ENCODE measurements at places on chromosomes 7 and 10.

DNA sequence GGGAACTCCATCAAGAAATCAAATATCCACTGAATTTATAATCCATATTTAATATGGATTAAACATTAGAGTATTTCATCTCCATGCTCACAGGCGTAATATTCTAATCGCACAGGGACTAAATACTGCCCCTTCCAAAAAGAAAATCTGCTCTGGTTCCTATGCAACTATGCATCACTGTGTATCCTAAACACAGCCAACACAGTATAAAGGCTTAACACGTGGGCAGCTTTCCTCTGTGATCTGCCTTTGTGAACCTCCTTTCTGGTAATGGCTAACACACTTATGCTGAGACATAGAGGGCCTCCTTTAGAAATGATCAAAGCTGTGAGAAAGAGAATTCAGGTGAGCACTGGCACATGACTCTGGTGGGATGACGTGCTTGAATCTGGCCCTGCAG, 110.2 kb downstream of the RAB11FIP2 start:
- DNase-seq, result no peak

- DNase-seq, result no peak
Measured at GRCh38 chr7:50807026-50807730, 24.5 kb upstream of the GRB10 start.

DNA sequence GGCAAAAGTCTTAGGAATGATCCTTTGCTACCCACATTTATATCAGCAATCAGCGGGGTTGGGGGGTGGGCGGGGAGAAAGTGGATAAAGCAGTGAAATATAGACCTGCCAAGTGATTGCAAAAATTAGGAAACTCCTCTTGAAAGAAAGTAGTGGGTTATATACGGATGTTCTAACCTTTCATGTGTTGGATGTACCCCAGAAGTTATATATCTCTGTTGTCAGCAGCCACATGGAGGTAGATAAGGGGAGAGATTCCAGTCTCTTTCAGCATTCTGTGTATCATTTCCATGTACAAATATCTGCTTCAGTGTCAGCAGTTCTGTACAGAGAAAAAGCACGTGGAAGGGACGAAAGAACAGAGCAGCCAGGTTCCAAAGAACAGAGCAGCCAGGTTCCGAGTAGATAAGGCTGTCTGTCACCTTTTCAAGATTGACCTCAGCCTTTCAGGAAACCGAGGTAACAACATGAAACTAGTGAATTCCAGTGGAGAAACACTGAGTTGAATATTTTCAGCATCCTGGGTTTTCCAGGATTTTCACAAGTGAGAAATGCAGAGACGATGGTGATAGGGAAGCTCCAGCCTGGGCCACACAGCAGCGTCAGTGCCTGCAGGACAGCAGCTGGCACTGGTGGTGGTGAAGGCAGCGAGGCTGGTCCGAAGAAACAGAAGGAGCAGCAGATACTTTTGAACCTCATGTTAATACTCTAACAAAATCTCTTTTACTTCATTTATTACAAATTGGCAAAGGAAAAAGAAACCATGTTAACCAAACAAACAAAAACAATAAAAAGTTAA, 212.3 kb downstream of the C7orf25 start:
- DNase-seq, result no peak

DNA sequence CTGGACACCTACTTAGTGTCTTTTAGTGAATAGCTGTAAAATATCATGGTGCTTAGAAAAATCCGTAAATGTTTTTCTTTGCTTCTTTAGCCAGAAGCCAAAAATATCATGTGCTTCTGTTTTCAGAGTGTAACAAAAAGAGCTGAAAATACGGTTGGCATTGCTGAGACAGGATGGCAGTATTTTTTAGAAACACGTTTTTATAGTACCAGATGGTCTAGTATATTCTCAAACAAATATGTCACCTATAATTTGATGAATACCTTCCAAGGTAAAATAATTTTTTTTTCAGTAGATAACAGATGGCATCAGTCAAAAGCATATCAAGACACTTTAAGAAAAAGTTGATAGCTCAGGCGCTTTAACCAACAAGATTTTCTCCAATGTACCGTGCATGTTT, 326.6 kb downstream of the PHF14 start:
- no peak for DNase-seq

GRCh38 chr7:99312316-99313203, 13.1 kb upstream of the ARPC1A start:
- peak; percentile 80 for DNase-seq

DNA sequence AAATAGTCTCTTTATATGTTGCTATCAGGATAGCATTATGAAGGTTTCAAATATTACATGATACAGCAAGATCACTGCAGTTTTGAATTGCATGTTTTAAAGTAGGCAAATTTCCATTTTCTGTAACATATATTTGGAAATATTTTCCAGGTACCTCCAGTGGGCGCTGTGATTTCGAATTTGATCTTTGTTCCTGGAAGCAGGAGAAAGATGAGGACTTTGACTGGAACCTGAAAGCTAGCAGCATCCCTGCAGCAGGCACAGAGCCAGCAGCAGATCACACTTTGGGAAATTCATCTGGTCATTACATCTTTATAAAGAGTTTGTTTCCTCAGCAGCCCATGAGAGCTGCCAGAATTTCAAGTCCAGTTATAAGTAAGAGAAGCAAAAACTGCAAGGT, 299.0 kb downstream of the MALRD1 start:
- no peak for DNase-seq

- no peak for DNase-seq
Measured at GRCh38 chr10:29535012-29535777, 99.6 kb downstream of the SVIL start.

DNA sequence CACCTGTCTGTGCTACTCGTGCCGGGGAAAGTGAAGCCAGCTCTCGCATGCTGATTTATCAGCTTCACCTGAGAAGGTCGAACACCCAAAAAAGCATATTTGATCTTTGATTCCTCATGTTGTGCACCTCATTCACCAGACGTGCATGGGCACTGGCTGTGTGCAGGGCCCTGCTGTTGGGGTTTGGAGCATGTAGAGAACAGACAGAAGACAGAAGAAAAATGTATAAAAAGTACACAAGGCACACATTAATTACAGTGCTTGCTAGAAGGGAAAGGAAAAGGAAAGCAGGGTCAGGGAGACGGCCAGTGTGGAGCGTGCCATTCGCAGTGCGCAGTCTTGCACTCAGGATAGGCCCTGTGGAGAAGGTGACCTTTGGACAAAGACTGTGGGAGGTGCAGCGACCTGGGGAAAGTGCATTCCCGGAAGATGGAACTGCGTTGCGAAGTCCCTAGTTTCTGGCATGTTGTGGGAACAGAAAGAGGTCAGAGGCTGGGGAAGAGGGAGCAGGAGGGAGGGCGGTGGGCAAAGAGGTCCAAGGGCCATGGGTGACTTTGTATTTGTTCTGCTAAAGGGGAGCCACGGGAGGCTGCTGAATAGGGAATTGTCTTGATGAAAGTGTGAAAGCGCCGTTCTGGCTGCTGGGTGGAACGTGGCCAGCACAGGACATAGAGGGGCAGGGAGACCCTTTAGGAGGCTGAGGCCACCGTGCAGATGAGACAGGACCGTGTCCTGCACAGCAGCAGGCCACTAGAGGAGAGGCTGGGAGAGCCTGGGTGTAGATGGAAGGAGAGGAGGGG, 232.8 kb downstream of the GLRX3 start:
- DNase-seq, result no peak

DNA sequence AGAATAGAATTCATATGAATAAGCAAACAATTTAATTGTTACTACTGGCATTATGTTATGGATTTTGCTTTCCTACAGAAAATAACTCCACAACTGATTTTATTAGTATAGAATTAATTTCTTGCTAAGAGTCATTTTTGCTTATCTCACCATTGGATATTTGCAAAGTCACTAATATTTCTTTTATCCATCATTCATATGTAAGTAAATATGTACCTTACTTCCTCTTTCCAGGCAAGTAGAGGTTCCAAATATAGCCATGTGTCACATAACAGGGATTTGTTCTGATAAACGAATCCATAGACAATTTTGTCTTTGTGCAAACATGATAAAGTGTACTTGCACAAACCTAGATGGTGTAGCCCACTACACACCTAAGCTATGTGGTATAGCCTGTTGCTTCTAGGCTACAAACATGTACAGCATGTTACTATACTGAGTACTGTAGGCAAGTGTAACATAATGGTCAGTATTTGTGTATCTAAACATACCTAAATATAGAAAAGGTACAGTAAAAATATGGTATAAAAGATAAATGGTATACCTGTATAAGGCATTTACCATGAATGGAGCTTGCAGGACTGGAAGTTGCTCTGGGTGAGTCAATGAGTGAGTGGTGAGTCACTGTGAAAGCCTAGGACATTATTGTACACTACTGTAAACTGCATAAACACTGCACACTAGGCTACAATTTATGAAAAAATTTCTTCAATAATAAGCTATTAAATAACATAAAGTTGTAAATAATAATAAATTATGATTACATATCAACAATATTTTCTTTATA, 18.3 kb downstream of the KLLN start:
- DNase-seq, result no peak

DNA sequence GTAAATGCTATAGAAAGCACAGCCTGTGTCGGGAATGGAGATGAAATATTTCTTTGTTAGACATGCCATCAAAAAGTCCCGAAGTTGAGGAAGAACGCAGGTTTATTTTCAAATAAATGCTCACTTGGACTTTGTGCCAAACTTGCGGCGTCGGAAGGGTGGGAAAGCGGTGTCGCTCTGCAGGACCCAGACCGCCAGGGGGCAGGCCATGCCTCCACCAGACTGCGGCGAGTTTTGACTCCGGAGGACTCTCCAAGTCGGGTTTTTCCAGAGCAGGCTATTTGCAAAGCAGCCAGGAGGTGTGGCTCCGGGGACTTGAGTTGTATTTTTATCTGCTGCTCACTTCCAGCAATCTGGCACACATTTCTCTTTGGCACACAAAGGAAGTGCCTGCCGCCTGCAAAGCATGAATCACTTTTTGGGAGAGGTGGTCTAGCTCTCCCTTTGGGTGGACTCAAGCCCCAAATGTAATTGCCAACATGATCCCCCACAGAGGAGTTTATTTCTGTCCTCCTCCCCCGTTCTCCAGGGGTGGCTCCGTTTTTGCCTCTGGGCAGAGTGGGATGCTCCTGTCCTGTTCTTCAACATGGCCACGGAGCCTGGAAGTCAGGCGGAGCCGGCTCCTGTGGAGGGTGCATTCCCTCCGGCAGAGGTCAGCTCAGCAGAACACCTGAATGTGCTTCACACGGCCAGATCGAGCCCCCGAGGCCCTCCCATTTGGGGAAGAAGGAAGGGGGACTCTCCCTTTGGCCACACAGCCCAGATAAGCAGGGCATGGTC, 82.3 kb upstream of the GPR26 start:
- DNase-seq, result no peak

DNA sequence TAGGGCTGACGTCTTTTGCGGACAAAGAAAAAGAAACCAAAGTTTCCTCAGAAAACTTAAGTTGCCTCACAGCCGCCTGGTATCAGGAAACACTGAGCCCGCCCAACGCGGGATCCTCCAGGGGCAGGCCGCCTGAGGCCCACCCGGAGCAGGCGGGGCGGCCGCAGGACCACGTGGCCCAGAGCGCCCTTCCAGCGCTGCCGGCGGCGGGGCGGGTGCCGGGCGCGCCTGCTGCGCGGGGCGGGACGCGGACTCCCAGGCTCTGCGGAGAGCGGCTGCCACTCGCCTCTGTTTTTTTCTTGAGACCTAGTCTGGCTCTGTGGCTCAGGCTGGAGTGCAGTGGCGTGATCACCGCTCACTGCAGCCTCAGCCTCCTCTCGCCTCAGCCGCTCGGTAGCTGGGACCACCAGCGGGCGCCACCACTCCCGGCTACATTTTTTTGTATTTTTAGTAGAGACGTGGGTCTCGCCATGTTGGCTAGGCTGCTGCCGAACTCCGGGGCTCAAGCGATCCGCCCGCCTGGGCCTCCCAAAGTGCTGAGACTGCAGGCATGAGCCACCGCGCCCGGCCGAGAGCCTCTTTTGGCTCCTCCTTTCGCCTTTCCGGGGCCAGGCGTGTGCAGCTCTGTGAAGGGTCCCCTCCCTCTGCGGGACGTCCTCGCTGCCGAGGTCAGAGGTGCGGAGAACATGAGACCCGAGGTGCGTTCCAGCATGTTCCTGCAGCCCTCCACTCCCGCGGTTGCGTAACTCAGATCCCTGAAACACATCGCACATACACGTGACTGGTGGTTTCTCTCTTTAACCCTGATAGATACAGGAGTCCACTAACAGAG, 11.6 kb upstream of the HNRNPF start:
- peak; percentile 74 for DNase-seq

GRCh38 chr7:44286618-44287487, 38.5 kb downstream of the CAMK2B start:
- DNase-seq, result no peak

DNA sequence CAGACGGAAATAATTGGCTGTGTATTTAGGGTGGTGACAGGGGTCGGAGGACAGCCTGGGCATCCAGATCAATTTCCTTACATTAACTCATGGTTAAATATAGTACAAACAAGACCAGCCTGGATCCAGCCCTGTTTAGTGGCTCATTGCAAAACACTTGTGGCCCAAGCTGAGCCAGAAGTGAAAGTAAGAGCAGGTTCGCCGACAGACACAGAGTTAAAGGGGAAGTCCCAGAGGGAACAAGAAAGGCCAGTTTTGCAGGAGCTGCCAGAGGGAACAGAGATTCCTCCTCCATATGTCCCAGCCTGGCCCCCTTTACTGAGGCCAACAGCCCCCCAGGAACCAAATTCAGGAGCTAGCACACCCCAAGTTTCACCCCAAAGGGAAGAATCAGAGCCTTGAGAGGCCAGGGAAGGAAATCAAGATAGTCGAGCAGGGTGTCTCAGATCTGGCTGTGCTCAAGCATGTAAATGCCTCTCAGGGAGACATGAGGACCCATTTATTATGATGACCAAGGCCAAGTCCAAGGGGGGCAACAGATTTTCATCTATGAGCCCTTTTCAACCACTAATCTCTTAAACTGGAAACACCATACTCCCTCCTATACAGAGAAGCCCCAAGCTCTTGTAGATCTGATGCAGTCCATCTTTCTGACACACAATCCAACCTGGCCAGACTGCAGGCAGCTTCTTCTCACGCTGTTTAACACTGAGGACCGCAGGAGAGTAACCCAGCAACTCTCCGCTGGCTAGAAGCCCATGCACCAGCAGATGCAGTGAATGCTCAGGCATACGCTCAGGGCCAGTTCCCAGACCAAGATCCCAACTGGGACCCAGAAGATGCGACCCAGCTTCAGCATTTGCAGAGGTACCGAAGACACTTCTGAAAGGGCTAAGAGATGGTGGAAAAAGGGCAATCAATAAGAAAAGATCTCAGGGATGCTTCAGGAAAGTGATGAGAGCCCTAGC, 15.9 kb upstream of the ADCK2 start:
- DNase-seq, result peak; percentile 36

DNA sequence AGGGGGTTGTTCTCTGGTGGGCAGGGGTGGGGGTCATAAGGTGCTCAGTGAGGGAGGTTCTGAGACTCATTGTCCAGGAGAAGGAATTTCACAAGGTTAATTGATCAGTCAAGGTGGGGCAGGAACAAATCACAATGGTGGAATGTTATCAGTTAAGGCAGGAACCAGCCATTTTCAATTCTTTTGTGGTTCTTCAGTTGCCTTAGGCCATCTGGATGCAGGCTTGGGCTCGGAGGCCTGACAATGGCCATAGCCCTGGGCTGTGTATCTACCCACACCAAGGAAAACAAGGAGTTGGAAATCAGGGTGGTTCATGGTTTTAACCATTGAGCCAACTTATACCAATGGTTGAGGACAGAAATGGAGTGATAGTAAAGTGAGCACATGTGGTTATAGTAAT, 1221.8 kb downstream of the TYW1 start:
- DNase-seq, result no peak

- DNase-seq, result no peak
Measured at GRCh38 chr10:117924820-117925219, 121.9 kb downstream of the RAB11FIP2 start.

- no peak for DNase-seq
Measured at GRCh38 chr7:38858259-38858884, 50.6 kb downstream of the VPS41 start.
